PC-9 (cell line): ENCODE measurements at places on chromosomes 1 and 21. TPM values are rescaled to one million over a fixed set of nuclear protein-coding genes. Genes with fewer than 3 reads are reported as not detected.

- no peaks in the 10 kb centered on the region for H3K36me3 ChIP-seq
- no peak for DNase-seq
- no peaks in the 10 kb centered on the region for H3K27me3 ChIP-seq
- no peaks in the 10 kb centered on the region for H3K4me1 ChIP-seq
- no peak overlapping the region for H3K4me3 ChIP-seq
Observed at GRCh38 chr1:198788561-198789064, 149.8 kb downstream of the PTPRC start.

DNA sequence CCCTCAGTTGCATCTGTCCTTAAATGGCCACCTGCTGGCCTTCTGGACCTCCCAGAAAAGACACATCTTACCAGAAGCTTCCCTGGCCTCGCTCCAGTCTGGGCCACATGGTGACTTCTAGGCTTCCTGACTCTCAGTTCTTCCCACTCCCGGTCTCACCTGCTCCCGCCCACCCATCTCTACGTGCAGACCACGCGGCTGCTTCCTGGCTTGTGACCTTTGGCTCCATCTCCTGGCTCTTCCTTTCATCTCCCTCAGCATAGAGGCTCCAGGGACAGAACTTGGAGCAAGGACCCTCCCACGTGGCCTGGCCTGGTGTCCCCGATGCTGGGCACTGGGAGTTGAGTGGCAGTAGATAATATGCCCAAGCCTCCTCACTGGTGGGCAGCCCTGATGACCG lies 124.9 kb upstream of the IRF2BP2 start:
- no peak for DNase-seq
- H3K36me3 ChIP-seq: no peaks in the 10 kb centered on the region
- no peak overlapping the region for H3K4me3 ChIP-seq
- H3K27ac ChIP-seq: no peak overlapping the region
- no peaks in the 10 kb centered on the region for H3K27me3 ChIP-seq

The TOR1AIP2 gene
- total RNA-seq: 106 and 142 TPM in 2 replicates

DNA sequence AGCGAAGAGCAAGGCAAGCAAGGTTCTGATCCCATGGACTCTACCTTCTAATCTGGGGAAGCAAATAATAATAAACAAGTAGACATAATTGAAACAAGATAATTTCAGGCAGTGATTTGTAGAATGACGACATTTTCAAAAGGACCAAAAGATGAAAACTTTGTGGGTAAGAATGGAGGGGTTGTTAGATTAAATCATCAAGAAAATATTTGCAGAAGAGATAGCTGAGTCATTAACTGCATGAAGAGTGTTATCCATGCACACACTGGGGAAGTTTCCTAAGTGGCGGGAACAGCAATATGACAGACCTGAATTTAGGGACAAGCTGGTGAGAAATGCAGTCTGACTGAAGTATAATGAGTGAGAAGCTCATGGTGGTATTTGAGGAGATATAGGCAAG lies 583.1 kb upstream of the RGS18 start:
- H3K4me3 ChIP-seq: no peak overlapping the region
- H3K36me3 ChIP-seq: no peaks in the 10 kb centered on the region
- no peak for DNase-seq
- H3K27me3 ChIP-seq: no peaks in the 10 kb centered on the region

- no peak overlapping the region for H3K4me3 ChIP-seq
- no peak for DNase-seq
- H3K27ac ChIP-seq: peak overlapping the region; percentile 92
- H3K36me3 ChIP-seq: peaks cover 6% of the 10 kb centered on the region
- H3K27me3 ChIP-seq: no peaks in the 10 kb centered on the region
- peaks cover 54% of the 10 kb centered on the region for H3K4me1 ChIP-seq
Observed at GRCh38 chr21:34968414-34969333, 80.4 kb downstream of the RUNX1 start.

DNA sequence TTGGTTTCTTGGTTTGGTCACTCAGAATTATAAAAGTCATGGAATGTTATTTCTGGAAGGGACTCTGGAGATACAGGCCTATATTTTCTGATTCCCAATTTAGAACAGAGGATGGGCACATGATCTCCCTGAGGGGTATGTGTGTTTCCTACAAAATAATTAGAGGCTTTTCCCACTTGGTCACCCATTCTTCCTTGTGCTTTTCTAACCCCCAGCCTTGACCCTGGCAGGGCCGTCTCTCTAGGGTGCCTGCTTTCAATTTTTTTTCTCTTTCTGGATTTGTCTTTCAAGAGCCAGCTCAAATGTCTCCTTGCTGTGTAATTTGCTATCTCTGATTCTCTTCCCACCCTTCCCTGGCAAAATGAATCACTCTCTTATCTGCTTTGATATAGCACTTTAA lies 131.9 kb downstream of the HLX start:
- no peaks in the 10 kb centered on the region for H3K4me1 ChIP-seq
- no peaks in the 10 kb centered on the region for H3K27me3 ChIP-seq

- peaks cover 63% of the 10 kb centered on the region for H3K4me1 ChIP-seq
- peaks cover 3% of the 10 kb centered on the region; the same call in 1 of the 2 replicates for H3K36me3 ChIP-seq
- no peak overlapping the region for H3K4me3 ChIP-seq
- H3K27ac ChIP-seq: peak overlapping the region; percentile 35
- no peak for DNase-seq
Observed at GRCh38 chr1:151615711-151616504, 4.1 kb downstream of the SNX27 start.

The CSF3R gene
- total RNA-seq: not detected in 2 replicates

- peaks cover 7% of the 10 kb centered on the region; the same call in 1 of the 2 replicates for H3K4me1 ChIP-seq
- DNase-seq: no peak
- H3K27me3 ChIP-seq: no peaks in the 10 kb centered on the region
- no peak overlapping the region for H3K4me3 ChIP-seq
- no peaks in the 10 kb centered on the region; the same call in 1 of the 2 replicates for H3K36me3 ChIP-seq
- no peak overlapping the region for H3K27ac ChIP-seq
Observed at GRCh38 chr1:56477164-56478111, 101.9 kb downstream of the PLPP3 start.

DNA sequence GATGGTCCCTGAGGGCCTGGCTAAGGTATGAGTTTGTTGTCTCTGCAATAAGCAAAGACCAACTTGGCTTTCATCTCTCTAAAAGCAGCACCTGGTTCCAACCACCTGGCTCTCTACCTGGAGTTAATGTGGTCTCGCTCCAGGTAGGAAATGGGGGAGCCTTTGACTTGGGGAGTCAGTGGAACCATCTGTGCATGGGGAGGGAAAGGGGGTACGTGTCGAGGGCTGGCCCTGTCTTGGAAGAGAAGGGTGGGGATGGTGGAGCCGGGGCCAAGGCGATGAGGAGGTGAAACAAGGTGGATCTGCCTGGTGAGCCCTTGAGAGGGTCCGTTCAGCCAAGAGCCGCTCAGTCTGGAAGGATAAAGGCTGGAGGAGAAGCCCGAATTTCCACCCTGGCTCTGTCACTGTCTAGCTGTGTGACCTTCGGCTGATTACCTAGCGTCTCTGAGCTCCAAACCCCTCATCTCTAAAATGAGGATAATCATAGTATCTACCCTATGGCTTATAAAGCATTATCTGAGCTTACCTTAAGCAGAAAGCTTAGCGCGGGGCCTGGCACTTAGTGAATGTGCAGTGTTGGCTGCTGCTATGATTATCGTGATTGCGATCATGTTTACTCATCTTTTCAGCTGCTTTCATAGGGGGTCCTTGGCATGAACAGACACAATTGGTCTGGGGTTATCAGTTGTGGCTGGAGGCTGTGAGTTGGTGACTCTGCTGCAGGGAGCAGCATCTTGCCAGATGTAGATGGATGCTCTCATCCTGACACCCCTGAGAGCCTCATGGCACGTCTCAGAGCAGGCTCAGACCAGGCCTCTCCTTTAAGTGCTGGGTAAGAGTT lies 78.7 kb downstream of the ACTL8 start:
- no peaks in the 10 kb centered on the region for H3K36me3 ChIP-seq
- H3K4me3 ChIP-seq: no peak overlapping the region
- no peak overlapping the region for H3K27ac ChIP-seq

GRCh38 chr1:156241926-156242325 lies at the start of gene BGLAP:
BGLAP (plus strand) TSS chr1:156242184; CDS start chr1:156242232, 48 bp downstream.
- H3K4me3 ChIP-seq: no peak within 1 kb of the TSS
- no peaks in the 10 kb centered on the region for H3K36me3 ChIP-seq
- no peaks in the 10 kb centered on the region for H3K4me1 ChIP-seq

DNA sequence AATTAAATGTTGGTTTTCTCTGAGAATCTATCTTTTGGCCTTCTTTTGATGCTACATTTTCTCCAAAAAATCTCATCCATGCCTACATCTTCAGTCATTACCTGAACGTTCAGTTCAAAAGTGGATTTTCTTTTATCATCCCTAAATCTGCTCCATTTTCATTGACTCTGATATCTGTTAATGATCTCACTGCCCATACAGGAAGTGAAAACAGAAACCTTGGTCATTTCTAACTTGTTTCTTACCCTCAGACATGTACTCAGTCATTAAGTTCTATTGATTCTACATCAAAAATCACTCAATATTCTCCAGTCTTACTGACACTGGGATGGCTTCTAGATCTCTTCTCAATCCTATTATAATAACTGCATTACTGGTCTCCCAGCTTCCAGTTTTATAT lies 22.7 kb downstream of the PRKACB start:
- H3K4me3 ChIP-seq: no peak overlapping the region
- H3K27me3 ChIP-seq: no peaks in the 10 kb centered on the region
- no peaks in the 10 kb centered on the region for H3K4me1 ChIP-seq
- H3K27ac ChIP-seq: no peak overlapping the region

The PTGS2 gene
- total RNA-seq: 0.63 and 2.3 TPM in 2 replicates

- no peak for DNase-seq
- no peaks in the 10 kb centered on the region for H3K27me3 ChIP-seq
- H3K27ac ChIP-seq: no peak overlapping the region
- H3K4me1 ChIP-seq: peaks cover 12% of the 10 kb centered on the region
Observed at GRCh38 chr1:65470766-65471165, 50.3 kb downstream of the LEPR start.

- H3K4me1 ChIP-seq: peaks cover 26% of the 10 kb centered on the region
- no peaks in the 10 kb centered on the region for H3K27me3 ChIP-seq
- H3K27ac ChIP-seq: no peak overlapping the region
Observed at GRCh38 chr21:41364308-41364707, 2.5 kb downstream of the MX2 start.

DNA sequence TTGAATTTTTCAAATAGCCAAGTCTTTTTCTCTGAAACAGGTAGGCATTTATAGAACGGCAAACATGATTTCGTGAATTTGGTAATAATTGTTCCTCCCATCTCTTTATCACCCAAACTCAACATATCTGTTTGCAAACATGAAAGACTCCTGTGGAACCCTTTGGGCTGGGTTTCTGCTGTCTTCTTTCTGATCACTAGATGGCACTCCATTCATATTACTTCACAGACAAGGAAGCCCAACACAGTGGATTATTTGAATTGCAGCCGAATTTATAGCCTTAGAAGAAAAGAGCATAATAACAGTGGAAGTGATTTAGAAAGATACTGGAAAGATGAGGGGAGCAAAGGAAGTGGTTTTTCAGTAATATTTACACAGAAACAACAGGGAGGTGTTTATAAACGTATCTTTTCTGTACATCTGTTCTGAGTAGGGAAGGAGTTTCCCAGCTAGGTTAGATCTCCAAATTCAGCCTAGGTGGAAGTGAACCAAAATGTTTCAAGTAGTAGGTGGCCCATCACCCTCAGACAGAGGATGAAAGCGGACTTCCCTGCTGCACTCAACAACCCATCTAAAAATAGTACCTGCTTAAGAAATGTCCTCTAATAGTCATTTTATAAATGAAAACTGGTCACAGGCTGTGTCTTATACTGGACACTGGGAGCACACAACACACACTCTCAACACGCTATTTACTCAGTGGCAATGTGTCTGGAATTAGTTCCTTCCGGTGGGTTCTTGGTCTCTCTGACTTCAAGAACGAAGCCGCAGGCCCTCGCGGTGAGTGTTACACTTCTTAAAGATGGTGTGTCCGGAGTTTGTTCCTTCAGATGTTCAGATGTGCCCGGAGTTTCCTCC lies 67.6 kb downstream of the MAP3K21 start:
- no peaks in the 10 kb centered on the region for H3K36me3 ChIP-seq
- DNase-seq: peak; percentile 60
- H3K27me3 ChIP-seq: no peaks in the 10 kb centered on the region
- H3K4me3 ChIP-seq: no peak overlapping the region
- H3K4me1 ChIP-seq: no peaks in the 10 kb centered on the region
- H3K27ac ChIP-seq: no peak overlapping the region

The HSPB7 gene
- not detected in 2 replicates for total RNA-seq

DNA sequence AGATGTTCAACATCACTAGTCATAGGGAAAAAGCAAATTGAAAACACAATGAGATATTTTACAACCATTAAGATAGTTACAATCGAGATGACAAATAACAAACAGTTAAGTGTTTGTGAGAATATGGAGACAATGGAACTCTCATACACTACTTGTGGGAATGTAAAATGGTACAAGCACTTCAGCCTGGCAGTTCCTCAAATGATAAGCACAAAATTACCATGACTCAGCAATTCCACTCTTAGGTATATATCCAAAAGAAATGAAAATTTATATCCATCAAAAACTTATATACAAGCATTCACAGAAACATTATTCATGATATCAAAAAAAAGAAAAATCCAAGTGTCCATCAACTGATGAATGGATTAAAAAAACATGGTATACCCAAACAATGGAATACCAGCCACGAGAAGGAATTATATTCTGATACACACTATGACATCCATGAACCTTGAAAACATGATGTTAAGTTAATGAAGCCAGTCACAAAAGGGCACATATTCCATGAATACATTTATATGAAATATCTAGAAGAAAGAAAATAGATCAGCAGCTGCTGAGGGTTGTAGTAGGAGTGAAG lies 76.4 kb downstream of the EVI5 start:
- DNase-seq: no peak
- peaks cover 17% of the 10 kb centered on the region; the same call in 1 of the 2 replicates for H3K4me1 ChIP-seq
- H3K27me3 ChIP-seq: no peaks in the 10 kb centered on the region
- H3K36me3 ChIP-seq: no peaks in the 10 kb centered on the region
- 0 out of 2 replicates have a peak overlapping the region, but pooled peaks have one; percentile 0 for H3K27ac ChIP-seq

The FAM78B gene
- total RNA-seq: not detected in 2 replicates
